Stimulated activated CD4-positive, alpha-beta T cell treated with anti-CD3 and anti-CD28 coated beads, Interleukin-12 subunit alpha, Interleukin-12 subunit beta, amount 100 ng/mL, for 48 hours (primary cell): ENCODE measurements at places on chromosomes 3 and 15.
A peak's percentile ranks its signal among the peaks of the same experiment; 100 is the strongest.

DNA sequence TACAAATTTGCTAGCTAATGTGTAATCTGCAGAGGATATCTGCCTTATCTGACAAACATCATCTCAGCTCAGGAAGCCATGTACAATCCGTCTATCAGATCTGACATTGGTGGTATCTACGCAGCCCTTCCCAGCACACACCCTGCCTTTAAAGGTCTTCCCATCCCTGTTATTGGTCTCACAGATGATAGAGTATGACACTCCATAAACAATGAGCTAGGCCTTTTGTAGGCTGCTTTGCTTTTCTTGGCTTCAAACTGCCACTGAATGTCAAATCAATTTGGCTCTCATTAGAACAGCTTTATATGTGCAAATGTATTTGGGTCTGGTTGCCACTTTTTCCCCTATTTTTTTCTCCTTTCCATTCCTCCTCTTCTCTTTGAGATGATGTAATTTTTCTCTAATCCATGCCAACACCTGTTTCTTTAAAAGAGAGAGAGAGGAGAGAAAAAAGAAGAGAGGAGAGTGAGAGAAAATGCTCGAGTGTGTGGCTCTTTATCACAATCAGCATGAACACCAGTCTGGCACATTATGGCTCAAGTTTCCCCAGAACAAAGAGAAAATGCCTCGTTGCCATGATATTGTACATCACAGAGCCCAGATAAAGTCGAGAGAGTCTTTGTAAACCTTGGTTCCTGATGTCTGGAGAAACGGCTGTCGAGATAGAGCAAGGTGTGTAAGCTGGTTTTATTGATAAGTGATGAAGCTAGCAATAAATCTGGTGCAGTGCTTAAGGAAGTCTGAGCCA lies 80.8 kb upstream of the DPH6 start:
- DNase-seq = no peak

DNA sequence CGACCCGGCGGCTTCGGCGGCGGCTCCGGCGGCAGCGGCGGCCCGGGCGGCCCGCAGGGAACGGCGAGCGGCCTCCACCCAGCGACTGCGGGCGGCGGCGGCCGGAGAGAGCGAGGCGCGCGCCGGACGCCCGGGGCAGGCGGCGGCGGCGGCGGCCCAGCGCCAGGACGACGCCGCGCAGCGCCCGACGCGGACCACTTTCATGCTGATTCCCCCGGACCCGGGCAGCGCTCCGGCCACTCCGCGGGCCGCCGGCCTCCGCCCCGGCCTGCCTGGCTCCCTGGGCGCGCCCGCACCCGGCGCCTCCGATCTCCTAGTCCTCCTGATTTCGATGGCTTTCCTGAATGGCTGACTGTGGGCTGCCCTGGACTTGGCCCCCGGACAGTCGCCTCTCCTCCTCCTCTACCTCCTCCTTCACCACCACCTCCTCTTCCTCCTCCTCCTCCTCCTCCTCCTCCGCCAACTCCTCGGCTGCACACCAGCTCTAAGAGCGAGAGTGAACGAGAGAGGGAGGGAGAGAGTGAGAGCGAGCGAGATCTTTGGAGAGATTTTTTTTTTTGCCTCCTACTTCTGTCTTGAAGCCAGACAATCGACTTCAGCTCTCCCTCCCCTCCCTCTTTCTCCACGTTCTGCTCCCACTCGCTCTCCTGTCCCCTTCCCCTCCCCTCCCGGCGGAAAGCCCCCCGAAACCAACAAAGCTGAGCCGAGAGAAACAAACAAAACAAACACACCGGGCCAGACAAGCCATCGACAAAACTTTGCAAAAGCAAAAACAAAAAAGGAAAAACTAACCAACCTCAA lies 844 bp downstream of the NR2F2 start:
- DNase-seq = no peak

- no peak for DNase-seq
Observed at GRCh38 chr3:59813148-59813538, 763.3 kb upstream of the CFAP20DC start.

- DNase-seq = no peak
Observed at GRCh38 chr3:105424412-105425152, 57.9 kb downstream of the ALCAM start.

GRCh38 chr3:126964261-126964660 lies 18.7 kb upstream of the PLXNA1 start:
- DNase-seq = no peak

DNA sequence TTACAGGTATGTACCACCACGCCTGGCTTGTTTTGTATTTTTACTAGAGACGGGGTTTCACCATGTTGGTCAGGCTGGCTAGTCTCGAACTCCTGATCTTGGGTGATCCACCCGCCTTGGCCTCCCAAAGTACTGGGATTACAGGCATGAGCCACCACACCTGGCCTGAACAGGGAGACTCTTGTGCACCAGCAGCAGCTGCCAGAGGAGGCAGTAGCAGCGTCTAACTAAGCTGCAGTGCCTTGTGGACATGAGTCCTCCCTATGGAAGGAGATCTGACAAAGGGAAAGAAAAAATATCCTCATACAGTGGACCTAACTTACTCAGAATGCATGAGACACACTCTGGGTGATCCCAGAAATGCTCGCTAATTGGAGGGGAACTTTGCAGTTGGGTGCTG lies 36.8 kb upstream of the NEO1 start:
- DNase-seq = no peak

- DNase-seq = peak; percentile 7
Observed at GRCh38 chr15:92011611-92012367, 158.3 kb downstream of the SLCO3A1 start.

DNA sequence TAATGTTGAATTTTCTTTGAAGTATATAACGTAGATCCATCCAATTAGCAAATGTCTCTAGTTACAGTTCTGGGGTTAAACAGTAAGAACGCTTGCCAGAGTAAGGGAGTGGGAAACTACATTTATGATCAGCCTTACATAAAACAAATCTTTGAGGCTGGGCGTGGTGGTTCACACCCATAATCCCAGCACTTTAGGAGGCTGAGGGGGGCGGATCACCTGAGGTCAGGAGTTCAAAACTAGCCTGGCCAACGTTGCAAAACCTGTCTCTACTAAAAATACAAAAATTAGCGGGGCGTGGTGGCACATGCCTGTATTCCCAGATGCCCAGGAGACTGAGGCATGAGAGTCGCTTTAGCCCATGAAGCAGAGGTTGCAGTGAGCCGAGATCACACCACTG lies 50.1 kb upstream of the GATM start:
- no peak for DNase-seq

- DNase-seq = no peak
Observed at GRCh38 chr15:82848241-82848993, 39.0 kb downstream of the WHAMM start.

GRCh38 chr3:188558343-188559071 lies 404.6 kb downstream of the LPP start:
- DNase-seq = no peak

- DNase-seq = no peak
Observed at GRCh38 chr3:71430941-71431552, 152.5 kb downstream of the FOXP1 start.

DNA sequence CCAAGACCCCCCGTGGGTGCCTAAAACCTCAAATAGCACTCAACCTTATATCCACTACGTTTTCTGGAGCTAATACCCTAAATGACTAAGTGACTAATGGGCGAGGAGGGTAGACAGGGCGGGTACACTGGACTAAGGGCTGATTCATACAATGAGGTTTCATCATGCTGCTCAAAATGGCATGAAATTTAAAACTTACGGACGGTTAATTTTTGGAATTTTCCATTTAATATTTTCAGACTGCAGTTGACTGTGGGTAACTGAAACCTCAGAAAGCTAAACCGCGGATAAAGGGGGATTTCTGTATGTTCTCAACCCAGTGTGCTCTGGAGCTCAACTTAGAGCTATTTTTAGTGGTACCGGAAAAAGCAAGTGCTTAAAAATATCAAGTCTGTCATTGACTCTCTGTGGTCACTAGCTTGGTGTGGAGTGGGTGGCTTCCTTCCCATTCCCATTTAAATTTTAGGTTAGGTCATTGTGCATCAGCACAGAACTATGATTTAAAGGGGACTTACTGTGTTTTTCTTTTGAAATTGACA lies 72.9 kb downstream of the LRRC28 start:
- DNase-seq = no peak

- DNase-seq = no peak
Observed at GRCh38 chr15:90690585-90690984, 26.6 kb upstream of the BLM start.

DNA sequence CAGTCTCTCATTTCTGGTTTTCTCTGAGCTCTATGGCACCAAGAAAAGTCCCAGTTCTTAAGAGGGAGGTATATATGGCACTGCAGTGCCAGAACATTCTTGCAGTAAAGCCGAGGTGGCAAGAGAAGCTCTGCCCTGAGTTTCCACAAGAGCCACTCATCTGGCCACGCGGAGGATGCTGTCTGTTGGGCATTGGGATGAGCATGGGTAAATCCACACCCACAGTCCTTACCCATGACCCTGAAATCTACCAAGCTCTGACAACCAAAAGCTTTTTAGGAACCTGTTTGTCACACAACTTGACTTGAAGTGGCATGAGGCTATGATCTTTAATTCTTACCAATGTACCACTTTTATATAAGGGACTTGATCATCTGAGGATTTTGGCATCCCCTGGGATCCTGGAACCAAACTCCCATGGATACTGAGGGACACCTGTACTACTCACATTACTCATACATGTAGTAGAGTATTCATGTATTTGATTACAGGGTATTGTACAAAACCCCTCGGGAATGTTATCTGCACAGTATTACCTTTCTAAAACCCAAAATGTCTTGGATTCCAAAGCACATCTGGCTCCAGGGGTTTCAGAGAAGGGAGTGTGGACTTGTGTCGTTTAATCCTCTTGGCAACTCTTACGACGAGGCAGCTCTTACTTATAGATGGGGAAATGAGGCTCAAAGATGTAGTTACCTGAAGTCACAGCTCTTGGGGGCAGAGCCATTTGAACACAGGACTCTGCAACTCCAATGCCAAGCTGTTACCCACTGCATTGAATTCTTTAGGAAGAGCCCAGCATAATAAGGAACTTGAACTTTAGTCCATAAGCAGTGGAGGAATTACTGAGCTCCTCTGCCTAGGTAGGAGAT lies 8.8 kb downstream of the RPL32 start:
- DNase-seq = no peak

DNA sequence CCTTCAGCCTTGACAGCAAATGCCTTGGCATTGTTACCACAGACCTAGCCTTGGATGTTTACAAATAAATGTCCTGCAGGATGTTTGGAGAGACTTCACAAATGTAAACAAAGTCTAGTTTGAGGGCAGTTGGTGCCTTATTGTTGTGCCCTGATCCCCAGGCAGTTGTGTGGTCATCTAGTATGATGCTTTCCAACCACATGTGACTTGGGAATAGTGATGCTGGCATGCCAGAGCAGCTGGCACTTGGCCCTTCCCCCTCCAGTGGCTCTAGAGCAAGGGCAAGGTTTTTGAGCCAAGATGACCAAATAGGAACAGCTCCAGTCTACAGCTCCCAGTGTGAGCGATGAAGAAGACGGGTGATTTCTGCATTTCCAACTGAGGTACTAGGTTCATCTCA lies 258.2 kb downstream of the ADAMTS17 start:
- DNase-seq = no peak

GRCh38 chr3:16373341-16373946 lies 108.4 kb downstream of the OXNAD1 start:
- no peak for DNase-seq
